NCI-H187 (cell line): ENCODE measurements at places on chromosomes 5 and 9.

DNA sequence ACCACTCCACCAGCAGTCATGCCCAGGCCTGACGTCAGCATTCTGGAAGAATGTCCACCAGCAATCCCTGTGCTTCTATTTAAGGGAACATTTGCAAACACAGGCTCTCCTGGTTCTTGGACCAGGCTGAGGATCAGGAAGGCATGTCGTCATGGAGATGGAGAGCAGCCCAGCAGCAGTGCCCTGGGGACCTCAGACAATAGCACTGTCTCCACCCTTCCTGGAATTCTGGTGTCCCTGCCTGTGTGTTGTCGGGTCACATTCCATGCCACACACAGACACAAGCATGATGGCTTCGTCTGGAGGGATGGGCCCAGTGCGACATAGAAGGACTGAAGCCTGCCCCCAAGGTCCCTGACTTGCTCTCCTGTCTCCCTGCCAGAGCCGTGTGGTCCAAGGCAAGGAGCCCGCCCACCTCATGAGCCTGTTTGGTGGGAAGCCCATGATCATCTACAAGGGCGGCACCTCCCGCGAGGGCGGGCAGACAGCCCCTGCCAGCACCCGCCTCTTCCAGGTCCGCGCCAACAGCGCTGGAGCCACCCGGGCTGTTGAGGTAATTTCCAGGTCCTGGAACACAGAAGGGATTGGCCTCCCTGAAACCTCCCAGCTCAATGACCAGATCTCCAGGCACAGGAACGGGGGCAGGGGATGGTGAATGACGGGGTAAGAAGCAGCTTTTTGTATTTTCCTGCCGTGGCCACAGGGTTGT lies 43.8 kb downstream of the STOM start:
- no peak for DNase-seq

DNA sequence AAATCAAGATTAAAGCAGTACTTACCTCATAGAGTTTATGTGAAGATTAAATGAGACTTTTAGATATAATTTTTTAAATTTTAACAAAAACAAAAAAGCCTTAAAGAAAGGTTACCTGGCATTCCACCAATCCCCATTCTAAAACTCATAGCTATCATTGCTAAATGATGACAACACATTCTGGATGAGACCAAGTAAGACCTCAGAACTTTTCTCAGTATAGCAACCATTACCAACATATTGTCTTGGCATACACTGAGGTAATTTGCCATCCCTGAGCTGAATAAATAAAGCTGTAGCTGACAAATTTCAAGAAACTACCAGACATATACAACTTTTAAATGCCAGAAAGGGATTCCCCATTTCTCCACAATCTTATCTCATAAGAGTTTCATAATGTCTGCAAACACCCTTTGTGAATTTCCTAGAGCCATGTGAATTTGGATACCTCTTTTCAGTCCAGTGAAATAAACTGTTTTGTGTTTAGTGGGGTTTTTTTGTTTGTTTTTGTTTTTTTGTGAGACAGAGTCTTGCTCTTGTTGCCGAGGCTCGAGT lies 29.5 kb downstream of the RANBP3L start:
- DNase-seq: no peak

GRCh38 chr5:90264689-90265544 lies 144.6 kb downstream of the CETN3 start:
- DNase-seq: peak; percentile 17

GRCh38 chr9:27539479-27540441 lies 10.1 kb upstream of the MOB3B start:
- no peak for DNase-seq

- no peak for DNase-seq
Observed at GRCh38 chr5:4306057-4306456, 710.4 kb downstream of the IRX1 start.

- DNase-seq: no peak
Observed at GRCh38 chr9:2420543-2420942, 201.0 kb upstream of the VLDLR start.

GRCh38 chr5:10695055-10695649 lies 65.9 kb downstream of the DAP start:
- DNase-seq: no peak

- DNase-seq: no peak
Observed at GRCh38 chr5:74337984-74338310, 302.6 kb downstream of the ENC1 start.

DNA sequence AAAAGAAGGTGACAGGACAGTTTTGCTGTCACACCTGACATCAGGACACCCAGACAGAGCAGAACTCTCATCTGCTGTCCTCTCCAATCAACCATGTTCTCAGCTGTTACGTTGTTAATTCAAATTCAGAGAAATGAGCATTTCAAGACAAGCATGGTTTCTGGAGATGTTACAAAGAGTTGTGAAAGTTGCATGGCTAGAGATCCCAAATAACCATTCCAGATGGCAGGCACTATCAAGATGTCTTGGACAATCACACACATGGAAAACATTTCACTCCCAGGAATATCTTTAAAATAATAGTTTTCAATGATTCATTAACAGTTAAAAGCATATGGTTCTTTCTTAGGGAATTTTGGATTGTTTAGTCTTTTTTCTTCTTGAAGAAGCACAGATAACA lies 533.1 kb downstream of the AGTPBP1 start:
- no peak for DNase-seq

DNA sequence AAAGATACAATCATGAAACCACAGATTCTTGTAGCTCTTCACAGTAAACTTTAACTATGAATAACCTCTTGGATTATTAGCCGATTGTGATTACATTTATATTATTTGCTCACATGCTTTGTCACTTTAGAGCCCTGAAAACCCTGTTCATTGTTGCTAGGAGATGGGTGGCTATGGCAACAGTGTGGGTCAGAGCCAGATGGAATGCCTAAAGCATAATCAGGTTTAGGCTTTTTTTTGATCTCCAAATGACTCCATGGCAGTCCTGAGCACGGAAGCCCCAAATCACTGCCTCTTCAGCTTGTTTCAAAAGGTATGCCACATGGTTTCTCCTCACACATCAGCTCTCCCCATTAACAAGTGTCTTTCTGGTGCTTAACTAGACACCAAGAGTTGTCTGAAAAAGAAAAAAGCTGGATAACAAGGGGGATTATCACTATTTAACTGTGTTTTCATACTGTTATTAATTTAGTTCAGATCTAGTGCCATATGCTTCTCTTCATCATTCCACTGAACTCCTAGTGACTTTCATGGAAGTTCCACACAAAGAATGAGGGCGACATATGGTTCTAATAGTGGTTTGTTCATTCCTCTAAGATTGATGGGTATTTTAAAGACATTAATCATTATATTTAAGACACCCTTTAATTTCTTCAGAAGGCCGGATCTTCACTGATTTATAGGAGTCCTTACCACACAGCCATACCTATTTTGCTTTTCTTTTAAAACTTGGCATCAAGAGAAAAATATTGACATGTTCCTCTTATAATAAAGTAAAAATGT lies 88.8 kb upstream of the PAM start:
- DNase-seq: peak; percentile 6

DNA sequence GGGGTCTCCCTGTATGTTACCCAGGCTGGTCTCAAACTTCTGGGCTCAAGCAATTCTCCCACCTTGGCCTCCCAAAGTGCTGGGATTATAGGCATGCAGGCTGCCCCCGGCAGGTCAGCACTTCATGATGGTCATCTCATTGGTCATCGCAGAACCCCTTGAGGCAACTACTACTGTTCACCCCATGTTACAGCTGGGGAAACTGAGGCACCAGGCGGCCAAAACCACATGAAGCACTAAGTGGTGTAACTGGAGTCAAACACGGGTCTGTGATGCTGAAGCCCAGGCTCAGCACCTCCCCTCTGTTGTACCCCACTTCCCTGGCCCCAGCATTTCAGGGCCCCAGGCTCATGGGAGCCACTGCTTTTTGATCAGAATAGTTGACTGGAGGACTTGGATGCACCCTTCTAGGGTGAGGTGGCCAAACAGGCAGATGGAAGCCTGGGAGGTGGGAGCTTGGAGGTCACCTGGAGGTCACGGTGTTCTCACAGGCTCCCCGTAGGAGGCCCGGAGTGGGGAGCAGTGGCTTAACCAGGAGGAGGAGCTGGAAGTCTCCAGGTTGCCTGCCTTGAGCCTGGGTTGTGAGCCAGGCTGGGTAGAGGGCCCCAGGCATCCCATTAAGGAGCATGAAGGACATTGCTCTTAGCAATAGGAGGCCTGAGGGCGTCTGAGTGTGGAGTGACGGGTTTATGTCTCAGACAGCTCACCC lies 57.3 kb upstream of the RPL26L1 start:
- DNase-seq: no peak
